Thoracic aorta (tissue), 2 donors: ENCODE measurements at places on chromosomes 7 and 10.

GRCh38 chr7:74371381-74372341 is 82.0 kb upstream of the GTF2IRD1 start:
- DNase-seq: no peak

- DNase-seq: no peak
Observed at GRCh38 chr7:117153016-117153545, 169.8 kb downstream of the WNT2 start.

- no peak for DNase-seq
Observed at GRCh38 chr10:86251426-86251825, 115.2 kb downstream of the GRID1 start.

DNA sequence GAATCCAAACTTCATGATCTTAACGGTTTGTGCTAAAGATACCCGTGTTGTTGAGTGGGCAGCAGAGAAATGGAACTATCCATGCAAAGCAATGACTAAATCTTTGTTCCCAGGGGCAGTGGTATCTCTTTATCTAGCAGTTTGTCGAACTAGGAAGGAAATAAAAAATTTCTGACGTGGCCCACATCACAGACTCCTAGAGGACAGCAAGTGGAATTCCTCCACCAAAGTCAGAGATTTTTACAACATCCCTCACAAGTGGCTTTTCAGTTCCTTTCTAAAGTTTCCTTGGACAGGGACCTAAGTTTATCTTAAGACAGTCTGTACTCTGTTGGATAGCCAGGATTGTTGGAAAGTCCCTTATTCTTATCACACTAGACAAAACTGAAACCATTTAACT is 136.0 kb downstream of the RAPGEF5 start:
- no peak for DNase-seq

DNA sequence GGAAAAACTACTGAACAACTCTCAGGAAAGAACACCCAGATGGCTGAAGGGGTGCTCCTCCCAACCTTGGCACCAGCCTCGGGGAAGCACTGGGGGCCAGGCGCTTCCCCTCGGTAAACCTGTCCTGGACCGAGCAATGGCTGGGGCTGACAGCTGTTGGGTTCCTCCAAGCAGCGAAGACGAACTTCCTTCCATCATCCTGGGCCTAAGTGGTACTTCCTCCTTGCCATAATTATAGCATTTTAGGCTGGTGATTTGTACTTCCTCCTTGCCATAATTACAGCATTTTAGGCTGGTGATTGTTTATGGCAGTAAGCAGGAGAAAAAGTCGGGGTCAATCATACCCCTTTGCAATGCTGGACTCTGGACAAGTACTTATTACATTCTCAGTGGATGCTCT is 69.3 kb downstream of the MYOF start:
- no peak for DNase-seq

DNA sequence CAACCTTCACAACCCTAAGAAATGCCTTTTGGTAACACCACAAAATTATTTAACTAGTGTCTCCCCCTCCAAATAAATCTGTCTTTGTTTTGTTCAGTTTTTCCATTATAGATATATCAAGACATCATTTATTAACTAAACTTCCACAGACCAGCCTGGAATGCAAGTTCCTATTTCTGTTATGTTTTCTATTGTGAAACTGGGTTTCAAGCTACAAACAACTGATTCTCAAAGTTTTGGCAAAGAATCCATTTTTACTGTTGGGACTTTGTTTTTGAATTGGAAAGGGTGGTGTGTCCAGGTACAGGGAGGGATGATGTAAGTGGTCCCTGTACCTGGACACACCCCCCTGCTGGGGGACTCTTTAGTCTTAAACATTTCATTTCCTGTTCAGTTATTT is 36.2 kb downstream of the STAMBPL1 start:
- no peak for DNase-seq
